ENCODE measurements at places on chromosomes 16 and 17.

DNA sequence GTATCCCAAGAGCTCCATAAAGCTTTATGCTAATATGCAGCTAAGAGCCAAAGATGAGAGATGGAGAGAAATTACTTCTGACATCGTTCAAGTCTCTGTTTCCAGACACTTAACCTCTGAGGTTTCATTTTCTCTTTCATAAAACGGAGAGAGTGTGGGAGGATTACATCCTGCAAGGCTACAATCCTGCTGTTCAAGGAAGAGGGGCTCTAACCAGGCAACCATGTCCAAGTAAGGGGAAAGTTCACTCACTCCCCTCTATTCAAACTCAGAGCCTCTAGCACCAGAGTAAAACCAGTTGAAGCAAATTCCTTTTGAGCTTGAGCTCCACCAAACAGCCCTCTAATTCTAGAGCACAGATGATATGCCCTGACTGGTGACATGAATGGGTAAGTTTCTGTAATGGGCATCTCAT lies 397.4 kb downstream of the NPIPA8 start:
- DNase-seq, result no peak

DNA sequence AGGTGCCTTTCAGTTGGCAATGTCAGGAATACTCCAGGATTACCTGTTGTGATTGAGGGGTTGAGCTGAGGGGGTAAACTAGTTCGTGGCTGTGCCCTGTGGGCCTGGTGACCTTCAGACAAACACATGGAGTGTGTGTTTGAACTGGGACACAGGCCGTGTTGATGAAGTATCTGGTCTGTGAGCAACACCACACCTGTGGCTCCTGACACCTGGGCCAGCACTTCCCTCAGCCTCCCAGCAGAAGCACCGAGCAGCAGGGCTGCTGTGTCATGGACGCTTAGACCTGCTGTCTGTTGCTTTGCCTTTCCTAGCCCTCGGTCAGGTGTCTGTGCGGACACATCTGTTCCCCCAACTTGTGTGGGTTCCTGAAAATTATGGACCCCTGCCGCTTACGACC lies 82.9 kb downstream of the KSR1 start:
- no peak for DNase-seq

GRCh38 chr17:81248649-81249048 lies 9.5 kb downstream of the NDUFAF8 start:
- no peak for DNase-seq

DNA sequence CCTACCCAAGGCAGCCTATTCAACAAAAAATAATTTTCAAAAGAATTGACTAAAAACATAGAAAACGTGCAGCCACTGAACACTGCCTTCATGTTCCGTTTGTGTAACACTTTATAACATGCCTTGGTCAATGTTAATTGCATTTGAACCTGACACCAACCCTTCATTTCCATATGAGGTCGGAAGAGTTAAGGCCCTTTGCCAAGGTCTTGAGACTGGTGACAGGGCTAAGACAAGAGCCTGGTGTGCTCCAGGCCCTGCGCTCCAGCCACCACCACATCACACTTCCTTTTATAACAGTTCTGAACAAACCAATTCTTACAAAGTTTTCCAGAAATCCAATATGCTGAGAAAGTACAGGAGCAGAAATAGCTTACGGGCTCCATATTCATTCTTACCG lies 4.2 kb downstream of the BBS2 start:
- no peak for DNase-seq

DNA sequence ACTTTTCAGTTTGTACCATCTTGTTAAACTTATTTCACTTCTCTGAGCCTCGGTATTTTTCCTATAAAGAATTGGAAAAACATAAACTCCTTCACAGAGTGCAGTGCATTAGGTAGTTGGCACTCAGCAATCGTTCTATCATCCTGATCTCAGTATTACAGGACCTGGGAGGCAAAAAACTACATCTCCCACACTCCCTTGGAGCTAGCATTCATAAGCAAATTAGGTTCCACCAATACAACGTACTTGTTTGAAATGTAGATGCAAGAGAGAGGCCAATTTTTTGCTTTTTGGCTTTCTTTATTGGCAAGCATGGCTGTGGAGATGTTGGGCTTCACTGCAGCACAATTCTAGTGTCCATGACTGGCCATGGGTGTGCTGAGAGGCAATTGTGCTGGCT lies 285.2 kb downstream of the CA10 start:
- no peak for DNase-seq

Measured in stimulated activated CD8-positive, alpha-beta memory T cell treated with anti-CD3 and anti-CD28 coated beads, Interleukin-12 subunit alpha, Interleukin-12 subunit beta, amount 100 ng/mL, for 4 hours (primary cell).